ENCODE measurements at places on chromosomes 12 and 14.

DNA sequence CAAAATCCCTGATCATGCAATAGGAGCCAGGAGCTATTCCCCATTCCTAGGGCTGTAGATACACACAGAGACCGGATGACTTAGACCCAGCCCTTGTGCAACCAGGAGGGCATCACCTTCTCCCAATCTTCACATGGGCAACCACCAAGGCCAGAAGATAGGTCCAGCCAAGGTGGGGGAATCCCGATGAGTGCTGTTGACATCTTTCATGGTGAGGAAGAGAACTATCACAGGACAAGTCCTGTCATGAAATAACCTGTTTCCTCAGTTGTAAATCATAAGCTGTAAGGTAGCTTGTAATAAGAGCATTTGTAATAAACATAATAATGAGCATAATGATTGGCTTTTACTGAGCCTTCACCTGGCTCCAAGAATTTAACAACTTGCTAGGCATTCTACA lies 89.5 kb downstream of the GCH1 start:
- DNase-seq = peak; percentile 75

GRCh38 chr12:118912697-118913270 lies 68.6 kb upstream of the SRRM4 start:
- DNase-seq = no peak

DNA sequence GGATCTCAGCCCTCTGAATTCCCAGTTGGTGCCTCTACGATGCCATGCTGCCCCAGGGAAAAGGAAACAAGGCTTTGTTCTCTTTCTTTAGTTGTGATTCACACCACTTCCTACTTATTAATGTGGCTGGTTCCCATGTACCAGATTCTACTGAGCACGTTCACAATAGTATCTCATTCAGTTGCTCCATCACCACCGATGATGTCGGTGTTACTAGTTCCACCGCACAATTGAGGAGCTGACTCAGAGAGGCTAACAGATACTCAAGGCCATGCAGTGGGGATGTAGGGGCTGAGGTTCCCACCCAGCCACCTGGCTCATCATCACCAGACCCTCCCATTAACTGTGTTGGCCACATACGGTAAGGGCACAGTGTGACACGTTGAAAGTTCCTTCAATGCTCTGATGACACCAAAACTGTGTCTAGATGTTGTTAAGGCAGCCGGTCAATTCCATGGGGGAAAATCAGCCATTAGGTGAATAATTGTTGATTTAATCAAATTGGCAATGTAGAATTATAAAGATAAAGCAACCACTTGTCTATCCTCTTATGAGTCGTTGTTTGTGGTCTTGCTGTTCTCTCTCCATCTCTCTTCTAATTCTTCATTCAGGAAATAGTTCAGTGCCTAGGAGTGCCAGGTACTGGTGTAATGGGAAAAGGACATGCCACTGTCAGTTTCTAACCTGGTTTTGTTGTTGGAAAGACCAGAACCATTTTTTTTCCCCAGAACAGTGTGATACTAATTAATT lies 244.2 kb upstream of the CRY1 start:
- DNase-seq = peak; percentile 97

- DNase-seq = no peak
These were observed 31.0 kb upstream of the DHRS4 start for GRCh38 chr14:23922545-23922944.

- DNase-seq = no peak
These were observed 45.5 kb upstream of the FZD10 start for GRCh38 chr12:130116791-130117190.

GRCh38 chr12:62767496-62767895 lies 167.5 kb downstream of the PPM1H start:
- peak; percentile 52 for DNase-seq
